ENCODE measurements at places on chromosomes 12 and 14. TPM values are rescaled to one million over a fixed set of nuclear protein-coding genes. Genes with fewer than 3 reads are reported as not detected.

The APOLD1 gene
- polyA plus RNA-seq, result 1.5 TPM

The NGB gene
- polyA plus RNA-seq, result not detected

The TMEM119 gene
- polyA plus RNA-seq, result not detected

The PLBD1 gene
- 1.6 TPM for polyA plus RNA-seq

The AVPR1A gene
- not detected for polyA plus RNA-seq

The ADGRD1 gene
- 1.7 TPM for polyA plus RNA-seq

The GNB3 gene
- polyA plus RNA-seq, result 0.71 TPM

The KRT81 gene
- not detected for polyA plus RNA-seq

The RCOR1 gene
- 12.5 TPM for polyA plus RNA-seq

The PPFIBP1 gene
- 6.5 TPM for polyA plus RNA-seq

The PXMP2 gene
- 4.3 TPM for polyA plus RNA-seq

The RNASE2 gene
- polyA plus RNA-seq, result 0.54 TPM

The SLC6A13 gene
- 0.54 TPM for polyA plus RNA-seq

The SLC25A21 gene
- polyA plus RNA-seq, result not detected

The INSM2 gene
- polyA plus RNA-seq, result not detected

The CPM gene
- 1.2 TPM for polyA plus RNA-seq

The CALM1 gene
- polyA plus RNA-seq, result 383 TPM

The ACSS3 gene
- polyA plus RNA-seq, result not detected

The CCDC184 gene
- polyA plus RNA-seq, result 1.4 TPM

The GCN1 gene
- 41.9 TPM for polyA plus RNA-seq

The KRT8 gene
- polyA plus RNA-seq, result 0.23 TPM

The SELPLG gene
- 4.7 TPM for polyA plus RNA-seq

The IAPP gene
- not detected for polyA plus RNA-seq

The KRT74 gene
- polyA plus RNA-seq, result not detected

The ZFHX2 gene
- polyA plus RNA-seq, result 0.21 TPM
